ENCODE measurements at places on chromosomes 5 and 9.

- no peak for DNase-seq
Observed at GRCh38 chr9:95801797-95802196, 73.7 kb upstream of the ERCC6L2 start.

- no peak for DNase-seq
Observed at GRCh38 chr5:77087484-77088261, 588 bp upstream of the ZBED3 start.

DNA sequence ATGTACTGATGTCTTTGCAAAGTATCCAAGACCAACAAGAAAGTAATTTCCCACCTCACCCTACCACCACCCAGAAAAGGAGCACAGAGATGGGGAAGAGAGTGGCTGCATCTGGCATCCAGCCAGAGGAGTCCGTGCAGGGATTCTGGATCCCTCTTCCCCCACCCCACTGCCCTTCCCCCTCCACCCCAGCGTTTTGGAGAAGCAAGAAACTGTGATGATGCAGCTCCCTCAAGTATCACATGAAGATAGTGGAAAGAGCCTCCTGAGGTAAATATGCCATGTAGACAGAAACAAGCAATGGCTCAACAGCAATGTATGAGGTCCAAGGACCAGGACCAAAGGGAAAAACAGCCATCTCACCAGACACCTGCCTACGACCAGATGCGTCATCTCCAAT is 153.8 kb downstream of the DEPDC1B start:
- DNase-seq: no peak

GRCh38 chr9:90720621-90721265 is 78.1 kb upstream of the DIRAS2 start:
- DNase-seq: no peak

DNA sequence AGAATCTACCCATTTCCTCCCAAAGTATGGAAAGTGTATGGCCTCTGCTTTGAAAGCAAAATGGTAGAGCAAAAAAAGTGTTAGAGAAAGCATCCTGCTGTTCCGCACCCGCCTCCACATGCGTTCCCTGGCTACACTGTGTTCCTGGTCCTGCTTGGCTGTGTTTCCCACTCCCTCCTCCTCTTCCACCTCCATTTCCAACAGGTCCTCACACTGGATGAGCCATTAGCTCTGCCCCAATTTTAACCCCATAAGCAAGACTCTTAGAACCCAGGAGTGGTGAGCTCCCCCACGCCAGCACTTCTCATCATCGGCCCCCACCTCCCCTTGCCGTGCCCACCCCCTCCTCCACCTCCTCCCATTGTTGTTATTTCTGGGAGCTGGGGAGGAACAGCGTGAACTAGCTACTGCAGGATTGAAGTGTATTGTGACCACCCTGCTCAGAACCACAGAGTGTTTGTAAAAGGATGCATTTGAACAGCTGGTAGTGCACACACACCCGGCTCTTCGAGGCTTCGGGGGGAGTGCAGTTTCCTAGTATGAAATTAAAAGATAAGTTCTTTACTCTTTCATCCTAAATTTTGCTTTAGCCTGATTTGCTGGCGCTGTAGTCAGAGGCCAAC is 120.0 kb downstream of the PDZD2 start:
- no peak for DNase-seq

- no peak for DNase-seq
Observed at GRCh38 chr5:149656576-149657182, 73.4 kb upstream of the PPARGC1B start.

DNA sequence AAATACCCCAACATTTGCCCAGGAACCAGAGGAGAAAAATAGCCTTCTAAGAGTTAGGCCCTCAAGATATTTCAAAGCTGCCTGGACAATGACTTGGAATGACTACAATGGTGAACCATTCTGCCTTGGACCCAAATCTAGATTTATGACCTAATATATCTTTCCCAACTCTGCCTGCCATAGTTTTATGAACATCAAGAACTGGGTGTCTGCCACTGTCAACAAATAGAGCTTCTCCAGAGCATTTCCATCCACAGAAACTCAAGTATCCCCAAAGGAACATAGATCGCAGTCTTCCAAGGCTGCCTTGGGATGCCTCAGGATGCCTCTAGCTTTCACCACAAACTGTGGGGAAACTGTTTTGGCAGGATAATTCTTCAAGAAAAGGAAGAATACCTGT is 48.2 kb upstream of the NFIB start:
- no peak for DNase-seq

All from CD4-positive, alpha-beta T cell treated with Interleukin-10 for 1 hour (primary cell).